ENCODE measurements at places on chromosomes 12 and 14.

GRCh38 chr14:101374373-101375338, 186.6 kb upstream of the DIO3 start:
- DNase-seq = no peak

DNA sequence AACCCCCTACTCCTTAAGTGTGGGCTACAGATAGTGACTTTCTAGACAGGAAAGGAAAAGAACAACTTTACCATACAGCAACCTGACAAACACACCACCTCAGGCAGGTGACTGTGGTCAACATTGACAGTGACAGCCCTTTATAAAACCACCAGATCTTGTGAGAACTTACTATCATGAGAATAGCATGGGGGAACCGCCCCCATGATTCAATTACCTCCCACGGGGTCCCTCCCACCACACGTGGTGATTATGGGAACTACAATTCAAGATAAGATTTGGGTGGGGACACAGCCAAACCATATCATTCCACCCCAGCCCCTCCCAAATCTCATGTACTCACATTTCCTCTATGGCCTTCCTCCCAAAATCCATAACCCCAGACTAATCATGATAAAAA, 16.3 kb downstream of the OR10P1 start:
- no peak for DNase-seq

DNA sequence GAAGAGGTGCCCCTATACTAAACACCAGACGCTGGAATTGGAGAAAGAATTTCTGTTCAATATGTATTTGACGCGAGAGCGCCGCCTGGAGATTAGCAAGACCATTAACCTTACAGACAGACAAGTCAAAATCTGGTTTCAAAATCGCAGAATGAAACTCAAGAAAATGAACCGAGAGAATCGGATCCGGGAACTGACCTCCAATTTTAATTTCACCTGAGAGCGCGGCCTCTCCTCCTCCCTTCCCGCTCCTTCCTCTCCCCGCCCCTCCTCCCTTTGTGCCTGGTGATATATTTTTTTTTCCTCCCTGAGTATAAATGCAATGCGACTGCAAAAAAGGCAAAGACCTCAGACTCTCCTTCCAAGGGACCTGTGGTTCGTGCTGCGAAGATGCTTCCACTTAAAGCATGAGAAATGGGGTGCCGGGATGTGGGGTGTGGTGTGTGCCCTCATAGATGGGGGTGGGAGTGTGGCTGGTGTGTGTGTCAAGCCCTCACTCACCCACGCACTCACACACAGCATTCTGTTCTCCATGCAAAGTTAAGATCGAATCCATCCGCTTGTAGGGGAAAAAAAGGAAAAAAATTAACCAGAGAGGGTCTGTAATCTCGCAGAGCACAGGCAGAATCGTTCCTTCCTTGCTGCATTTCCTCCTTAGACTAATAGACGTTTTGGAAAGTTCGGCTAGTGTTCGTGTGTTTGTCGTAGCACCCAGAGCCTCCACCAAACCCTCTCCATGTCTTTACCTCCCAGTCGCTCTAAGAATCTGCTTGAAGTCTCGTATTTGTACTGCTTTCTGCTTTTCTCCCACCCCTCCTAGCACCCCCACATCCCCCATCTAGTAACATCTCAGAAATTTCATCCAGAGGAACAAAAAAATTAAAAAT, 4.5 kb downstream of the HOXC10 start:
- no peak for DNase-seq

GRCh38 chr14:44403193-44403592, 103.9 kb downstream of the FSCB start:
- DNase-seq = no peak

DNA sequence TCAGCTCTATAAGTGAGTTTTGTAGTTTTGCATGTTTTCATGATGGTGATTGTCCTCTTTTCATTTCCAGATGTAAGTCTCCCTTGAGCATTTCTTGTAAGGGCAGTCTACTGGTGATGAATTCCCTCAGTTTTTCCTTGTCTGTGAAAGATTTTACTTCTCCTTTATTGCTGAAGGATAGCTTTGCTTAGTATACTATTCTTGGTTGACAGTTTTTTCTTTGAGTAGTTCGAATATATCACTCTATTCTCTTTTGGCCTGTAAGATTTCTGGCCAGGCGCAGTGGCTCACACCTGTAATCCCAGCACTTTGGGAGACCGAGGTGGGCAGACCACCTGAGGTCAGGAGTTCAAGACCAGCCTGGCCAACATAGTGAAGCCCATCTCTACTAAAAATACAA, 23.6 kb downstream of the SIX4 start:
- no peak for DNase-seq

GRCh38 chr14:85061256-85061655, 468.7 kb upstream of the FLRT2 start:
- no peak for DNase-seq

DNA sequence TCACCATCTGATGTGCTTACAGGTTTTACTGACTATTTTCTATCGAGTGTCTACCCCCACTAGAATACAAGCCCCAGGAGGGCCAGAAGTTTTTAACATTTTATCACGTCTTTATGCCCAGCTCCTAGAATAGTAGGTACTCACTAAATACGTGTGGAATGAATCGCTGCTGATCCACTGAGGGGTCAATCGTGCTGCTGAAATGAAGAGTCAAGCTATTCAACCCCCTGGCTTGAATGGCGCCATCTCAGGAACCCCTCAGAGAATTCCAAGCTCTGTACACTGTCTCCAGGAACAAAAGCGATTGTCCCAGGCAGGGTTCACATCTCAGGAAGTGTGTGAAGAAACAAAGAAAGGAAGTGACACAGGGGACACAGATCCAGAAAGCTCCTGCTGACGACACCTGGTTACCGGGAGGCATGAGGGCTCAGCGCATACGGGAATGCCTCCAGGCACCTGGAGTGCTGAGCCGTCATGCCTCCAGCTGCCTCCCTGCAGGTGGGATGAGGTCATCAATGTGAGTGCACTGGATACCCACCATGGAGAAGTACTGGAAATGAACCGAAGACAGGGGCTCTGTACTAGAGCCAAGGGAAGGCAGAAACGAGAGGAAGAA, 45.6 kb downstream of the PITPNM2 start:
- no peak for DNase-seq

DNA sequence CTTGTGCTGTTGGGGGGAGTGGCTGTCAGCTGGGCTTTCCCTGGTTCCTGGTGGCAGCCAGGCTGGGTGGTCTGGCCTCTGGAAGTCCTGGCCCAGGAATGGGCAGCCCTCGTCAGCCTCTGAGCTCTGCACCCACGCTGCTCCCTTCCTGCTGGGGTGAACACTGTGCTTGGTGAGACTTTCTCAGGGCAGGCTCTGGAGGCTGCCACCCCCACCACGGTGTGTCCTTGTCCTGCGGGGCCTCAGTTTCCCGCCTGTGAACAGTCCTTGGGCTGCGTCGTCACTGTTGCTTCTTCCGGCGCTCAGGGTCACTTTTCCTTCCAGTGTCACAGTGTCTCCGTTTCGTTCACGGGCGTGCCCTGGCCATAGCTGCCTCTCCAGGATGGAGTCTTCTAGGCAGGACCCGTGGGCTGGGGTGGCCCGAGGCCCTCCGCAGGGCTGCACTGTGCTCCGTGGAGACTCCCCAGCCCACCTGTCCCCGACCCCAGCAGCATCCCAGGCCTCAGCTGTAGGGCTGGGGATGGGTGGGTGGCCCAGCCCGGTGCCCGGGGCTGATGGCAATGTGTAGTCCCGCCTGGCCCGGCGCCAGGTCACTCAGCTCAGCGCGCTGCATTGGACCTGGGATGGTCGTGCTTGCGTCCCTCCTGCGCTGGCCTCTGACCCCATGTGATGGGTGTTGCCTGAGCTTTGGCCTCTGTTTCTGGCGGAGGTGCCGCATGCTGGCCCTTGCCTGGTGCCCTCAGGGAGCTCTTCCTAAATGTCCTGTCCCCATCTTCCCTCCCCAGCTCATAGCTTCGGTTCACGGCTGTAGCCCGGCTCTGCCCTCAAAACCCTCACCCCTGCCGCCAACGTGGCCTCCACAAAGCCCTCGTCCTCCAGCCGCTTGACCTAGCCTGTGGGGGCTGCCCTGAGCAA, 6.8 kb downstream of the KIF26A start:
- no peak for DNase-seq

DNA sequence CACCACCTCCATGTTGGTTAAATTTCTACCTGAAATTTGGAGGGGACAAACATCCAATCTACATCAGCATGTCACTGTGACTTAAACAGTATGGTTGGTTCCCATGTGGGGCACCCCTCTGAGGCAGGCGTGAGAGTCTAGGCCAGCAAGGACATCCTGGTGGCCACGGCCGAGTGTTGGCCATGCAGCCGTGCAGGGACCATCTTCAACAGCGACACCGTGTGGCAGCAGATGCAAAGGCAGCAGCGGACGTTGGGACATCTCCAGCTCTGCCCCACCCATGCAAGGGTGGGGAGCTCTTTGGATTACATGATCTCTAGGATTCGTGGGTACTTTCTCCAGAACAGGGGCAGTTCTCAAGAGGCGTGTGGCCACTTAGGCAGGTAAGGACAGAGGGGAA, 49.8 kb downstream of the NOC4L start:
- DNase-seq = no peak

DNA sequence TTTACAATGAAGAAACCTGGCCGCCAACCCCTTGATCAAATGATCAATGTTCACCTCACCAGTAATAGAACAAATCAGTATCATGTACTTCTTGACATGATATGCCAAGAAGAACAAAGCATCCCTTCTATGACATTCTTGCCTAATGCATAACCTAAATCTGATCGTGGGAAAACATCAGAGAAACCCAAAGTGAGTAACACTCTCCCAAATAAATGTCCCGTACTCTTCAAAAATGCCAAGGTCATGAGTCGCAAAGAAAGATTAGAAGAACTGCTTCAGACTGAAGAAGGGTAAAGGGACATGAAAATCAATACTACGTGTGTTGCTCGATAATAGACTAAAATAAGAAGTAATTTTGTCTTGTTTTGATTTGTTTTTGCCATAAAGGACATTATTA, 11.4 kb upstream of the SLC25A3 start:
- DNase-seq = no peak

- DNase-seq = no peak
Measured at GRCh38 chr14:67186789-67187584, 2.3 kb upstream of the GARIN2 start.

DNA sequence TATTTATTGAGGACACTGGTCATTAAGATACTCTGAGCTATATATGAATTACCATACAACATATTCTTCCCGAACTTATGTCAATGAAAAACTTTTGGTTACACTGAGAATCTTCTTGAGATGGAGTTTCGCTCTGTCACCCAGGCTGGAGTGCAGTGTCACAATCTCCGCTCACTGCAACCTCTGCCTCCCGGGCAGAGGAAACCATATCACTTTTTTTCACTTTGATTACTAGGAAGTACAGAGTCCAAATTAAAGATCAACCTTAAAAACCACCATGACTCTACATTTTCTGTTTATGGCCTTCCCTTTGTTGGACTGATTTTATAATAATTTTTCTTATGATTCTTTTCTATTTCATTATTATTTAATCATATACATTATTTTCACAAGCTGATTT, 336.5 kb downstream of the FSCB start:
- DNase-seq = no peak

- no peak for DNase-seq
Measured at GRCh38 chr12:124906606-124907261, 7.7 kb downstream of the UBC start.

DNA sequence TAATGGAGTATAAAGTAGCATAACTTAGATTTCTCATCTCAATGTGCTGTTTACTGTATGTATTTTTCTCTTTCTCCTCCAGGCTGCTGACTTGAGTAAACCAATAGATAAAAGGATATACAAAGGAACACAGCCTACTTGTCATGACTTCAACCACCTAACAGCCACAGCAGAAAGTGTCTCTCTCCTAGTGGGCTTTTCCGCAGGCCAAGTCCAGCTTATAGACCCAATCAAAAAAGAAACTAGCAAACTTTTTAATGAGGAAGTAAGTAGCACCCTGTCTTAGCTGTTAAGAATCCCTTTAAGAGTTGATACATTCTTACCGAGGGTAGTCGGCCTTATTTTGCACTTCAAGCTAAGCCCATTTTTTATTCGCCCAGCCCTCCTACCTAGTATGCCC, 55.2 kb downstream of the WDR20 start:
- no peak for DNase-seq

GRCh38 chr12:108727868-108728735, 3.2 kb downstream of the CORO1C start:
- no peak for DNase-seq

GRCh38 chr12:114764510-114764909, 80.5 kb upstream of the TBX3 start:
- no peak for DNase-seq

DNA sequence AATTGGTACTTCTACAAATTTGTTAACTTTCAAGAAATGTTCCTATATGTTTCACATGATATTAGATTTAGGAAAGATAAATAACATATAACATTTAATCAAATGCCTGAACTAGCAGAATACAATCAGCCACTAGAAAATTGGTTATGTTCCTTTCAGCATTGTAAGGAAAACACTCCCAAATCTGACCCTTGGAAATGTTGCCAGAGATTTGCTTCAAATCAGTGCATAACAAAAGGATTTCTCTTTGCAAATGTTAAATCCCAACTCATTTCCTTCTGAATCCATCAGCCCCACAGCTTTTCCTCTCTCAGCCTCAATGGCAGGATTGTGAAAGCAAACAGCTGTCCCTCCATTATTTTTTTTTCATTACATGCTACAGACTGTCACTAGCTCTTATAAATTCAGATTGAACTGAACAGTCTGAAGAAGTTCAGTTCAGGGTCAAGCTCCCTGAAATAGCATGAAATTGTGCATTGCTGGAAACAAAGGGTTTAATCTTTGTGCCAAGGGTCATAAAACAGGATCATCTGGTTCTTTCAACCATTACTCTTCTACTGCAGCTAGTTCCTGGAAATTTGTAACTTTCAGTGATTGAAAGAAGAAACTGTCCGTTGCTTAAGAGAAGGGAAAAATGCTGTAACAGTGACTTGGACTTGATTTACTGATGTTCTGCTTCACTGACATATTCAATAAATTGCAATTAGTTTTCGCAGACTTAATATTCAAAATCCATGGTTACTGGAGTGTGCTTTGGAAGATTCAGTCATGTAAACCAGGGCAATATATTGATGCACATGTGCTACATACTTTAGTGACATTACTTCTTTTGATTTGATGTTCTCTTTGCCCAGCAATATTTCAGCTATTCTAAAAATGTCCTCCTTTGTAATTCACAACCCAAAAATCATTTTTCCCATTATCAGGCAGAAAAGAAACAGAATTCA, 246.4 kb downstream of the RPL10L start:
- DNase-seq = no peak

DNA sequence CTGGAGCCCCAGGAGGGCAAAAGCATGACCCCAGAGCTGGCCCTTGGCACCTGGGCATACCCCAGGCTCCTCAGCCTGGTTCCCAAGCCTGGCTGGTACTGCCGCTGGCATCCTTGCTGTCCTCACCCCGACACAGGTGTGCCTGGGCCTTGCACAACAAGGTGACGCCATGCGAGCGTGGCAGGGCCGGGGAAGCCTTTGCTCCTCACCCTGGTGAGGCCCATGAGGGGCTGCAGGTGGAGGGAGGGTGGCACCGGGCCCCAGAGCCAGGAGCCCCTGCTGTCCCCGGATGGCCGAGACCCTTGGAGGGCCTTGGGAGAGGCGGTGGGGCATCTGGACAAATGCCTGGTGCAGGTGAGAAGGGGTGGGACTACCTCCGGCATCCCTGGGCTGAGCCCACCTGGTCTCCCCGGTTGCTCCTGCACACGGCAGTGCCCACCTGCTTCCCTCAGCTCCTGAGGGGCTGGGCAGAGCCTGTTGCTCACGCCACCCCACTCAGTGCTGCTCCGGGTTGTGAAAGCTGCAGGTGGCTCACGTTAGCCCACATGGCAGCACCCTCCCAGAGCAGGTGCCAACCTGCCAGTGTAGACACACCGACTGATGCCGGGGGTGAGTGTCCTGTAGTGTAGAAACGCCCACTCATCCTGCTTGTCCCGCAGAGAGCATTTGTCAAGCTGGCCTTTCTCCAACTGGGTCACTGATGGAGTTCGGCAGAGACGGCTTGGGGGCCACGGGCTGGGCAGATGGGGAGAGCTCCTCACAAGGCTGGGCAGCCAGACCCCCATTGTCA, 24.6 kb upstream of the KIF26A start:
- no peak for DNase-seq

Data from NCI-H1930 (cell line).